ENCODE measurements at places on chromosomes 7 and 10.

GRCh38 chr7:30752979-30753378 is 1.0 kb downstream of the INMT start:
- DNase-seq, result no peak

- no peak for DNase-seq
Measured at GRCh38 chr10:8576911-8577310, 522.4 kb downstream of the GATA3 start.

- no peak for DNase-seq
Measured at GRCh38 chr7:13991791-13992595, 2.5 kb upstream of the ETV1 start.

- DNase-seq, result peak; percentile 21
Measured at GRCh38 chr10:93701866-93702209, 554 bp downstream of the FRA10AC1 start.

GRCh38 chr10:34186745-34187144 is 628.4 kb downstream of the PARD3 start:
- DNase-seq, result no peak

DNA sequence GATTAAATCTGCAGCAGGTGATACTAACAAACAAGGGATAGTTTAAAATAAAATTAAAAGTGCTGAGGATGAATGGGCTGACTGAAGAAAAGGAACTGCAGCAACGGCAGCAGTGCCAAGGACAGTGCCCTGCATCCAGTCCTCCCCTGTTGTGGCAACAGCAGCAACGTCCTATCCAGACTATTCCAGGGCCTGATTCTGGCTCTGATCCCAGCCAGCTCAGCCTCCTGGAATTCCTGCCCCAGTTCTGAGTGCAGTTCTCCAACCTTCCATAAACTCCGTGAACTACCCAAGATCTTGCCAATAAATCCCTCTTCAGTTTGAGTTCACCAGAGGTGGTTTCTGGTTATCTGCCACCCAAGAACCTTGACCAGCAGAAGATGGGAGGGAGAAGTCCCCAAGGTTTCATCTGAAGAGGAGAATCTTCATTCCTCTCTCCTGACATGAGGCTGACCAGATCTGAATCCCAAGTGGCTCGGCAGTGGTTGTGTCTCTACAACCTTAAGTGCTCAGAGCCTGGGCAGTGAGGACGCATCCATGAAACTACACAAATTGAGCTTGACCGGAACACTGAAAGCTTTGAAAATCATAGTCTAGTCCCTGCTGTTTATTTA is 115.8 kb downstream of the SORBS1 start:
- DNase-seq, result no peak

GRCh38 chr10:26728957-26729356 is 31.5 kb downstream of the PDSS1 start:
- DNase-seq, result no peak

DNA sequence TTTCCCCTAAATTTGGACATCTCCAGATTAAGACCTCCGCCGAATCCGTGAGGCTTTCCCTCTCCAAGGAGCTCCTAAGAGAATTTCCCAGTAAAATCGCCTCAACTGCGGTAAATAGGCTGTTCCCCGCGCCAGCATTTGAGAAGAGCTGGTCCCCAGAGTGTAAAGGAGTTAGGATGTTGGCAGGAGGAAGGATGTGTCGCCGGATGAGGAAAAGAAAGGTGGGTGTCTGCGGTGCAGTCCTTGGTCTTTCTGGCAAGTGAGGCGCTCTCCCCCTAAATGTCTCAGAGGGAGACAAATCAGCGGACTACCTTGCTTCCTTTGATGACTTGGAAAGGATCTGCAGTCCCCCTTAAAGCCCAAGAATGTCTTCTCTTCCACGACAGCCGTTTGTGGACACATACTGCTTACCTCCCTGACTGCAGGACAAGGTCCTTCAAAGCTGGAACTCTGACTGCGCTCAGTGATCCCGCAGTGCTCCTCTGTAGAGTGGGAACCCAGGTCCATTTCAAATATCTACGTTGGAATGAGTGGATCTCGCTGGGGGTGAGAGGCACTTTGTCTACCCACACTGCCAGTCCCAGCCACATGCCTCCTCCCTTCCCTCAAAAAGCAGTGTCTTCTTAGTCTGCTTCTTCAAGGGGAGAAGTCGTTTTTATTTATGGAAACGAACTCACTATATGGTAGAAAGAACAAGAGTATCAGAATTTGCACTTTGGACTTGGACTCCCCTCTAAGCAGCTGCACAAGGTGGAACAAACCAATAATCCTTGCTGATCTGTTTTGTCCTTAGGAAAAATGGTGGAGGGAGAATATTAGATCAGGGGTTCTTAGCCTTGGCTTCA is 1.1 kb upstream of the DLG5 start:
- DNase-seq, result no peak

DNA sequence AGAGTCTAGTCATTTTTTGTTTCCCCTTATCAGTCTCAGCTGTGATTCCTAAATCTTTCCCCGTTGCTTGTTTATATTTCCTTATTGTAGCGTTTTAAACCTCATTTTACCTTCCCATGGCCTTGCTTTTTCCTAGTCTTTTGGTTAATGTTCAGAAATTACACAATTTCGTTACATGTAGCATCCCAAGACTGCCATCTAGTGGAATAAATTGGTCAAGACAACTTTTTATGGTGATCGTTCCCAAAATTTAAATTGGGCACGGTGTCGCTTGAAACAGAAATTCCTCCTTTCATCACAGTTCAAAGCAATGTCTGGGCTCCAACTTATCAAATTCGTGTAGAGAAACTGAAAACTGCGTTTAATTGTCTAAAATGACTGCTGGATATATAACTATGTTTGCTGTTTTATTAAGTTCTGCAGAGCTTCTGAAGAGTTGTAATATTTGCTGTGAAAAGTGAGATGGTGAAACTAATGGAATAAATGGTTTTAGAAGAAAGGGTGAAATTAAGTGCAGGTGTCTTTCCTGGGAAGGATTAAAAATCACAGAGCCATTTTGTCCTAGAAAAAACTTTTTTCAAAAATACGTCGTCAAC is 370.2 kb downstream of the PHF14 start:
- DNase-seq, result peak; percentile 22

- no peak for DNase-seq
Measured at GRCh38 chr10:107081644-107082043, 82.9 kb downstream of the SORCS1 start.

DNA sequence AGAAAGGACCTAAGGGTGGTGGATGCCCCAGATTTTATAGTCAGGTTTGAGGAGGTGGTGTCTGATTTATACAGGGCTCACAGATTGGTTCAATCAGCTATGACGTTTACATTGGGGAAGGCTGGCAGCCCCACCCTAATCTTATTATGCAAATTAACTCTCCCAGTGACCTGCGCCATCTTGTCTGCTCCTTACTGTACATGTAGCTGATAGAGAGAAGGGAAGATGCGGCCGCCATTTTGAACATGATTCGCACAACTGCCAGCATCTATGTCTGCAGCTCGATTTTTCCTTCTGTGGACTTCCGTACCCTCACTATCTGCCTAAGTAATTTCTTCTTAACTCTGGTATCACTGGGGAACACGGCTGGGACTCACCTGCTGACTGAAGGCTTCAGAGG is 619.0 kb upstream of the DPP6 start:
- no peak for DNase-seq

DNA sequence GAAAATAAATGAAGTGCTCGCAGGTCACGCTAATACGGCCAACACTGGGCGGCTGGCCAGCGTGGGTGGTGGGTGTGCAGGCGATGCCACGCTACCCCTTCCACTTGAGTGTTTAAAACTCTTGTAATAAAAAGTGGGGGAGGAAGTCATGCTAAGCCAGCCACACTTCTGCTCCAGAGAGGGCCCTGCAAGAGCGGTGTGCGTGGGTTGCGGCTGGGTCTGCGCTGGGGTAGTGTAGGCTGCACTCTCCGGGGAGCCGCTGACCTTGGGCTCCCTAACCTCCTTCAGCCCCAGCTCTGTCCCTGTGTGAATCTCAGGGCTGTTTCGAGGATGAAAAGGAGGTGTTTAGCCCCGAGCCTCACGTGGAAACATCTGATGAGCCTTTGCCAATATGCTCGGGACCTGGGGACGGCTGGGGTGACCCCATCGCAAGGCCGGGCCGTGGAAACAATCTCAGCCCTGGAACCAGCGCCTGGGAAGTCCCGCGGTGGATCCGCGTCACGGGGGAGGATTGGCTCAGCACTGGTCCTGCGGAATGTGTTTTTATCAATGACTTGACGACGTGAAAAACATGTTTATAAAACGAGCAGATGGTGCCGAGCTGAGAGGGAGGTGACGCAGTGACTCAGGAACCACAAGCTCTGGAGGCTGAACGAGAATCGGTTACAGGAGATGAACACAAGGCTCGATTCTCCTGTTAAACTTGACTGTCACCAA is 278.5 kb downstream of the DNAJB6 start:
- DNase-seq, result no peak

DNA sequence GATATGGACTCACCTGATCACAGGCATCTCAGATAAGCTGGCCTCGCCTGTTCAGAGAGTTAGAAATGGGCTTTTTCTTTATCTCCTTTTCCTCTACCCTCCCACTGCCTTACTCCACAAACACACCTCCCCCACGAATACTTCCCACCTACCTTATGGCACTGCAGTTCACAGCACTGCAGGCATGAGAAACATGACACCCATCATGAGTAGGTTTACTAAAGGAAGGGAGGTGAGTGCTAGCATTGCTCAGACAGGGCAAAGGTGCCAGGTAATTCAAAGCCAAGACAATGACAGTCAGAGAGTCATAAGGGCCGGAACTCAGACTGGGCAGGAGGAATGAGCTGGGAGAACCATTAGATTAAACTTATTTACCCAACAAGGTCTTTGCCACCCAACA is 220.6 kb downstream of the FAM107B start:
- DNase-seq, result no peak

GRCh38 chr10:33032654-33033151 is 74.7 kb upstream of the ITGB1 start:
- no peak for DNase-seq

DNA sequence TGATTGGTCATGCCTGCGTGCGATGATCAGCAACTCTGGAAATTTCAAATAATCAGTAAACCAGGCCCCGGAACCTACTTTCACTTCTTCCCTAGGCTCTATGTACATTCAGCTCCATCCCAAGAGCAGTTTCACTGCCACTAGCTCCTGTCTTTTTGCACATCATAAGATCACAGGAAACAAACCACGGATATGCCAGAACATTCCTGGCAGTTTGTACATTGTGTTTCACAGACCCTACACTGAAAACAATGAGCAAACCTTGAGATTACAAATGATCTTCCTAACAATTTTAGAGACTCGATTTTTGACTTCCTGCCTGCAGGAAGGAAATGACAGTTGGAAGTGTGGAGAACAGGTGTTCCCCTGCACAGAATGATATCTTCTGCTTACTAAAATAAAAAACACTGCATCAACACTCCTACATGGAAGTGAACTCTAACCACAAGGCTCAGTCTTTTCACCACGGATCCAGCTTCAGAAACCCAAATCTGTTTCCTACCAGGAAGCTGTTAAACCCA is 7.6 kb upstream of the TMEM236 start:
- no peak for DNase-seq

DNA sequence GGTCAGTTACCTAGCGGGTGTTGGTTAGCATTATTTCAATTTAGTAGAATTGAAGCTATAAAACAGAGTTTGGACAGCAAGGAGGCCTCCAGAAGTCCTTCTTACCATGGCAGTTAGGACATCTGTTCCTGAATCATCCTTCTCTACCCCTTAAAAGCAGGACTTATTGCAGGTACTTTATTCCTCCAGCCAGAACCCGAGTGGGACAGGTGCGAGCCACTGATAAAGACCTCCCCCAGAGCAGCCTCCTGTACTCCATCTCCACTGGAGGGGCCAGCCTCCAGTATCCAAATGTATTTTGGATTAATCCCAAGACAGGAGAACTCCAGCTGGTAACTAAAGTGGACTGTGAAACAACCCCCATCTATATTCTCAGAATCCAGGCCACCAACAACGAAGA is 54.6 kb downstream of the CDHR3 start:
- DNase-seq, result no peak

Data from SK-N-SH (cell line).